ENCODE measurements at places on chromosomes 5 and 9.

DNA sequence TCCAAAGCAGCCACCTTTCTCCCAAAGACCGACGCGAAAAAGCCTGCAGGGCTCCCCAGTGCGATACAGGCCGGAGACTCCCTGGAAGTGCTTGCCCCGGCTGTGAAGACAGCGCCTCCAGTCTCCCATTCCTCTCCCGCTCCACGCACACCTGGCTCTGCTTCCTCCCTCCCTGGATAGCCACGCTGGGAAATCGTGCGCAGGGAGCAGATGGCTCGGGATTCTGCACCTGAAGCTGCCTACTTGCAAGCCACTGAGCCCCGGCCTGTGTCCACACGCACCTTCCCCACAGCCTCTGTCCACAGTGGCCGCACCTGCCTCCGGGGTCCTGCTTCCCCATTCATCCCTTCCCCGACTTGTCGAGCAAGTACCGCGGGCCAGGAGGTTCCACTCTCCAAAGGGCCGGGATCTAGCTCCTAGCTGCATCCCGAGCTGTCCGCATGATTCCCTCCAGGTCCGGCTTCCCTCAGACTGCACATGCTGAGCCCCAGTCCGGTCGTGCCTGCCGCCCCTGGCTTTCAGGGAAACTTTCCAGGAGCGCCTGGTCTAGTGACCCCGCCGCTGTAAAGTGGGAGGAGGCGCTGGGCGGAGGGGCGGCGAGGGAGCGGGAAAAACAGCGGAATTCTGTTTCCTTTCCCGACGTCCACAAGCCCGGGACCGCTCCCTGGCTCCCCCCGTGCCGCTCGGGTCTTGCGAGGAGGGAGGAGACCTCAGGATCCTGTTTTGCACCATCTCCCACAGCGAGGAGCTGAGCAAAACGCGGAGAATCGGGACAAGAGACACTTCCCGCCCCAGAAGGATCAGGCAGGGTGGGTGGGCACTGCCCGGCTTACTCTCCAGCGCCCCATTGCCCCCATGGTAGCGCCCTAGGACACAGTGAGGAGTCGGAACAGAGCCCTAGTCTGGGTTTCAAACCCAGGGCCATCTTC lies 2.0 kb downstream of the SEMA6A start:
- DNase-seq: peak; percentile 31

- DNase-seq: no peak
These were observed 2.7 kb upstream of the LHX3 start for GRCh38 chr9:136207616-136208015.

DNA sequence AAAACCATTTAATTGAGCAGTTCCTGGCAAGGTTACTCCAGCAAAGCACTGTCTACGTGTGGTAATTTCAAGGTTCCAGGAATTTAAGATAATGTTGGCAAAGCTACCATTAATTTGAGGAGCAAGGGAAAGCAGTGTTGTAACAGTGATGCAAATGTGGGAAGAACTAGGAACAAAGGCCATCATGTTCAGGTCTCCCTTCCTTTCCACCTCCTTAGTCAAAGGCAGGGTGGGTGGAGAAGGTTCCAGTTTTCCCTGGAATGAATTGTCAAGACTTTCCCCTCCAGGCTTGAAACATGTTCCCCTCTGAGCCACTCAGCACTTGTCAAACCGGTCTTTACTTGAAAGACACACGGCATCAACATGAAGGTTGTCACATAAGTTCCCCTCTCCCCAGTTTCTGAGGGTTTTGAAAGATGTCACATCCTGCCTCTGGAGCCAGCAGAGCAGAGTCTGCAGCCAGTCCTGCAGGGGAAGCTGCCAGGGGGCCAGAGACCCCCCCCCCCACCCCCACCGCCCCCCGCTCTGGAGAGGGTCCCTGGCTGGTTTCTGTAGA lies 226.0 kb downstream of the GAS1 start:
- no peak for DNase-seq

- DNase-seq: no peak
These were observed 213.4 kb downstream of the PTTG1 start for GRCh38 chr5:160635046-160635445.

GRCh38 chr5:177446200-177447065 lies at the start of gene PRR7:
PRR7 (plus strand) TSS chr5:177446814; CDS start chr5:177455068, 8,254 bp downstream.
- no peak for DNase-seq

GRCh38 chr9:76926324-76926741 lies 20.4 kb upstream of the PRUNE2 start:
- no peak for DNase-seq

DNA sequence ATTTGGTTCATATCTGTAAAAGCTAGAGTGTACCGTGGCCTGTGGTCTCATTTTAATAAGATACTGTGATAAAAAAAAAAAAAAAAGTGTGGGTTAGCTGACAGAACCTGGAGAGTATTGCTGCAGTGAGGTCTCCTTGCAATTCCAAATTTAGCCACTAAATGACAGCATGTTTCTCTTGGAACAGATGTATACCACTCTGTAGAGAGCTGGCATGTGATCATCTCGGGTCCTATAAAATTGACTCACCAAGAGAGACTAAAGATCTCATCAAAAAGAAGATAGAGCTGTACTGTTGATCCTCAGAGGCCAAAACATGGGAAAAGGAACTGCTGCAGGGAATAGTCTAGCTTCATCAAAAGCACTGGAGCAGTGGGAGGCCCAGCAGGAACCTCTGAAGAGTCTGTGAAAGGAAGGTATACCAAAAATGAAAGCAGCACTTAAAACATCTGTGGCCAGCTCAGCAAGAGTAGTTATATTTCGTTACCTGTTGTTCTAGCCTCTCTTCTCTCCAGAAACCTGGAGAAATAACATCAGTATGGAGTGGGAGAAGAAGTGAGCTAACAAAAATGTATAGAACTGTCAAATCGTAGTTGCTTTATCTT lies 826.8 kb downstream of the EFNA5 start:
- no peak for DNase-seq

Measured in cerebellar nuclear complex (tissue), 1 donor.